ENCODE measurements at places on chromosomes 6 and 20.

- no peak for DNase-seq
Observed at GRCh38 chr20:58868795-58869194, 16.3 kb downstream of the GNAS start.

DNA sequence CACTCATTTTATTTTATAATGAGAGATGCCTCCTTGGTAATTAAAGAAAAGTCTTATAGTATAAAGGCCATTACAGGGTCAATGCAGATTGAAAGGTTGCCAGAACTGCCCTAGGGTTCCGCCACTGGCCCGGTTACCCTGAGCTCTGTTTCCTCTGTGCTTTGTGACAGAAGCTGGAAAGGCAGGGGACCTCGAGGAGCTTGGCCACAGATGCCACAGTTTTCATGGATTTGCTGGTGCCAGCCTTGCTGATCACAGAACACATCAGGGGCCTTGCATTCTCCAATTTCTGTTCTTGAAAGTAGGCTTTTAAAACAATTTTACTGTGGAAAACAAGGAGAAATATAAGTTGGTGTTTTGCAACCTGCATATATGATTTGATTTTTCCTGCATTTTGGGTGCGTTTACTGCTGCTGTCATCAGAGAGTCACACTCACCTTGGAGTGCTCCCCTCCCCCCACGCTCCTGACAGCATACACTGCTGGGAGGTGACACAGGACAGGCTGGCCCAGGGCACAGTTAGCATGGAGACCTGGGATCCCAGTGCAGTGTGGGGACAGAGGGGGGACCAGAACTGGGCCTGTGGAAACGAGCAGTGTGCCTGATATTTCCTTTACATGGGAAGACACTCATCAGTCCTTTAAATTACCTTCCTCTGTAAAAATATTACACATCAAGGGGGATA lies 142.8 kb downstream of the CFAP61 start:
- DNase-seq, result no peak

- DNase-seq, result no peak
Observed at GRCh38 chr6:44966449-44967092, 361.6 kb upstream of the RUNX2 start.

GRCh38 chr20:59084041-59084850 lies 41.7 kb upstream of the PRELID3B start:
- DNase-seq, result no peak

DNA sequence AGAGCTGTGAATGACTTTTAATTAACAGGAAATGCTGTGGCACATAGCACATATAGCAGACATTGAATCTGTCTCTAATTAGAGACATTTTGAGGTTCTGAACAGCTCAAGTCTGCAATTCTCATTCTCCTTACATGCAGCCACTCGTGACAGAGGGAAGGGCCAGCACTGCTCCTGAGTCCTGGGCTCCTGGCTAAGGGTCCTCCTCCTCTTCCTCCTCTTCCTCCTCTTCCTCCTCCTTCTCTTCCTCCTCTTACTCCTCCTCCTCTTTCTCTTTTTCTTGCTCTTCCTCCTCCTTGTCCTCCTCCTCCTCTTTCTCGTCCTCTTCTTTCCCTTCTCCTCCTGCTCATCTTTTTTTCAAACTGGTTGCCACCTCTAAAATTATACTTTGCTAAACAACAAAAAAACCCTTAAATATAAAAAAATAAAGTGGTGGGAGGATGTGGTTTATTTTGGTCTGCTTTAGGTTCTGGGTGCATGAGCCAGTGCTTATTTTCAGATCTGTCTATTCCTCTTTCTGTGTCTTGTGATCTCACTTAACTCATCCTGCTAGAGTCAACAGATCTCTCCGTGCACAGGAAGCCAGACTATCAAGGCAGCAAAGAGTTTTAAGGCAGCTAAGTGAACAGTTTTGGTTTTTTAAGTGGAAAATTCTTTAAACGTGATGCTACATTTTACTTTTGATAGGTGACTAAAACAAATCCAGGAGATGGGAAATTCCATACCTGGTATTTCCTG lies 159.3 kb downstream of the CD83 start:
- DNase-seq, result no peak
